Esophagus squamous epithelium (tissue), 5 donors: ENCODE measurements at places on chromosomes 7 and 10.

DNA sequence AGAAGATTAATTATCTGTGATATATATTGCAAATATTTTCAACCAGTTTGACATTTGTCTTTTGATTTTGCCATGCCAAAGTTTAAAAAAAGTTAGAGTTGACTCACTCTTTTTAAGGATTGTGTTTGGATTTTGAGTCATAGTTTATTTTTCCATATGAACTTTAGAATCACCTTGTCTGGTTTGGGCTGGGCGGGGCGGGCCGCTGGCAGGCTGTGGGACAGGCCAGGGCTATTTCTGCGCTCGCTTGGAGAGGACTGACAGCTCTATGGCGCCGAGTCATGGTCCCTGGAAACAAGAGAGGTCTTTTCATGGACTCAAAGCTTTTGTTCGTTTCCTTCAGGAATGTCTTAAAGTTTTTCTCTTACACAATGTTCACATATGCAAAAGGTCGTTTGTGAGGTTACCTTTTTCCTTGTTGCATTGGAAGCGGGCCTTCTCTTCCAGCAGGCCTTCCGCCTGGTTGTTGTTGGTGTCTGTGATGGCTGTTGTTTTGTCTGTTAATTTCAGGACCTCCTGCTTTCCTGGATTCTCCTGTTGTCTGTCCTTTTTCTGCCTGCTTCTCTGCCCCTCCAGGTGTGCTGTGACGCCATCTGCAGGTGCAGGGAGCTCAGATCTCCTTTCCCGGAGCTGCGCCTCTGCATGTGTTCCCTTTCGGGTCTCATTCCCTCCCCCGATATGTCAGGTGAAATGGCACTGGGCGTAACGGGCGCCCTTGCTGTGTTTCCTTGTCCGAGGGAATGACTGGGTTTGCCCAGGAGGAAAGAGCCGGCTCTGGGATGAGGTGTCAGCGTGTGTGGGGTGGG is 53.8 kb downstream of the INPP5A start:
- DNase-seq: no peak

DNA sequence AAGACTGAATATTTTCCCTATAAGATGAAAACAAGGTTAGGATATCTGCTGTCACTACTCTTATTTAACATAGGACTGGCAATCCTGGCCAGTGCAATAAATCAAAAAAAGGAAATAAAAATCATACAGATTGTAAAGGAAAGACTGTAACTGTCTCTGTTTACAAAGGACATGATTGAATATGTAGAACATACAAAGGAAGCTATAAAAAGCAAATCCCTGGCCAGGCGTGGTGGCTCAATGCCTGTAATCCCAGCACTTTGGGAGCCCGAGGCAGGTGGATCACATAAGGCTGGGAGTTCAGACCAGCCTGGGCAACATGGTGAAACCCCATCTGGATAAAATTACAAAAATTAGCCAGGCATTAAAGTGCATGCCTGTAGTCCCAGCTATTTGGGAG is 15.8 kb downstream of the ZNF485 start:
- DNase-seq: no peak

GRCh38 chr10:98370831-98371820 is 43.9 kb downstream of the PYROXD2 start:
- no peak for DNase-seq

- no peak for DNase-seq
These were observed 7.4 kb upstream of the ESYT2 start for GRCh38 chr7:158836692-158837091.

DNA sequence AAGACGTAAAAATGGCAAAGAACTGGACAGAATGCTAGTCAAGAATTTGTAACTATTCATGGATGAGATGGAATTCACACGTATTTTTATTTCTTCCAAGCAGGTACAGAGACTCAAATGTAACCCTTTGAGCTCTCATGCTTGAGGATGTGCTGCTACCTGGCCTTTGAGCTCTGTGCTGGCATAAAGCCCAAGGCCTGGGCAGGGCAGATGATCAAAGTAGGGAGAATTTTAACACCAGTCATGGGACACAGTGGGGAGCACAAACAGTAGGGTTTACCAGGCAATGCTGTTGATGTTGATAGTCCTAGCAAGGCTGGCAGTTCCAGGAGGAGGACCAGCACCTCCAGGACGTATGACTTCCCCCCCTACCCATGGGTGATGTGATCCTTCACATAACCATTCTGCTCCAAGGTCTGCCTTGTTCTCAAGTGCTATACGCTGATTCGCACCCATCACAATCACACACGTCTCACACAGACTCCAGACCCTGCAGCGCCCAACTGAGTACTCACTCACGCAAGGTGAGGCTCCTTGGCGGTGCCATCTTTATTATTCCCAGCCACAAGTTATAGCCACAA is 48.6 kb upstream of the DLG5 start:
- DNase-seq: no peak

GRCh38 chr7:99203092-99203491 is 4.8 kb downstream of the KPNA7 start:
- DNase-seq: no peak

DNA sequence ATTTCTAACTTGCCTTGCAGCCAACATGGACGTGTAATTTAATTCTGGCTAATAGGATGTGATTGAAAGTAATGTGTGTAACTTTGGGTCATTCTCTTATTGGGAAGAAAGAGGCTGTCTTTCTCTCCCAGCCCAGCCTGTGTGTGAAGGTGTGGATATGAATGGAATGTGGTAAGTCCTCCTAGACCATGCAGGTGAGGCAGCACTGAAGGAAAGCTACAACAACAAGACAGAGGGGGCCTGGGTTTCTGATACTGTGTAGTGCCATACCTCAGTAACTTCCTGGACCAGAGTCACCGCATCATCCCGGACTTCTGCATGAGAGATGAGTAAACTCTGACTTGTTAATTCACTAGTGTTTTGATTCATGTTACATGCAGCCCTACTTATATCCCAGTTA is 237.0 kb downstream of the EXOC4 start:
- no peak for DNase-seq

- no peak for DNase-seq
These were observed 34.5 kb upstream of the AQP1 start for GRCh38 chr7:30877015-30877769.

- no peak for DNase-seq
These were observed 851.0 kb downstream of the KCNMA1 start for GRCh38 chr10:76786504-76787072.

GRCh38 chr10:110641256-110641655 is 2.9 kb upstream of the RBM20 start:
- DNase-seq: no peak

- no peak for DNase-seq
These were observed 39.3 kb downstream of the TRIM24 start for GRCh38 chr7:138499340-138499739.
